Activated CD4-positive, CD25-positive, alpha-beta regulatory T cell treated with anti-CD3 and anti-CD28 coated beads, Interleukin-2, amount 50 U/mL, for 16 hours (primary cell): ENCODE measurements at places on chromosomes 7 and 10.

GRCh38 chr10:30491916-30492515 lies 58.0 kb downstream of the MAP3K8 start:
- no peak for DNase-seq

DNA sequence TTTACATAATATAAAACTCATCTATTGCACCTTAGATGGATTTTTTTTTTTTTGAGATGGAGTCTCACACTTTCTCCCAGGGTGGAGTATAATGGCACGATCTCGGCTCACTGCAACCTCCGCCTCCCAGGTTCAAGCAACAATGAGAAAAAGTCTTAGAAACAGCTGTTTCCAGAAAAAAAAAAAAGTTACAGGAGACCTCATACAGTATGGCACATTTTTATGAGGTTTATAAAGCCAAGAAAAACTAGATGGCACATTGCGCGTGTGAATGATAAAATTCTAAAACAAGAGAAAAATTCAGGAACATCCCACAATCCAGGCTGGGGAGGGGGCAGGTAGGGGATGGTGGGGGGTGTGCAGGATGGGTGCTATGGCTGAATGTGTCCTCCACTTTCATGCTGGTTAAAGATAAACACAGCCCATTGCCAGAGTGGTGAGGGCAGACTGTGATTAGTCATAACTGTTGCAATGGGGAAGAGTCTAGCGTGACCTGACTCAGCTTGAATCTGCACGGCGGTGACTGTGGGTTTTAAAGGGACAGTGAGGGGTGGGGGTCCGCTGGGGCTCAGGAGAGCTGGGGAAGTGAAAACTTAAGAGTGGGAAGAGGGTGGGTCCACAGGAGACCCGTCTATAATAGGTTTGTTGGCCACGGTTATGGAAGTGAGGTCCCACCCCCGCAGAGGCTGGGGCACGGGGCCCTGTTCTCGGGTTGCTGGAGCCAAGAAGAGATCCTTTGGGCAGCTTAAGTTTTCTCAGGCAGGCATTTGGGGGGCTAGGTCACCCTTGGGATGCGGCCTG lies 11.9 kb upstream of the LRRC27 start:
- DNase-seq = no peak

DNA sequence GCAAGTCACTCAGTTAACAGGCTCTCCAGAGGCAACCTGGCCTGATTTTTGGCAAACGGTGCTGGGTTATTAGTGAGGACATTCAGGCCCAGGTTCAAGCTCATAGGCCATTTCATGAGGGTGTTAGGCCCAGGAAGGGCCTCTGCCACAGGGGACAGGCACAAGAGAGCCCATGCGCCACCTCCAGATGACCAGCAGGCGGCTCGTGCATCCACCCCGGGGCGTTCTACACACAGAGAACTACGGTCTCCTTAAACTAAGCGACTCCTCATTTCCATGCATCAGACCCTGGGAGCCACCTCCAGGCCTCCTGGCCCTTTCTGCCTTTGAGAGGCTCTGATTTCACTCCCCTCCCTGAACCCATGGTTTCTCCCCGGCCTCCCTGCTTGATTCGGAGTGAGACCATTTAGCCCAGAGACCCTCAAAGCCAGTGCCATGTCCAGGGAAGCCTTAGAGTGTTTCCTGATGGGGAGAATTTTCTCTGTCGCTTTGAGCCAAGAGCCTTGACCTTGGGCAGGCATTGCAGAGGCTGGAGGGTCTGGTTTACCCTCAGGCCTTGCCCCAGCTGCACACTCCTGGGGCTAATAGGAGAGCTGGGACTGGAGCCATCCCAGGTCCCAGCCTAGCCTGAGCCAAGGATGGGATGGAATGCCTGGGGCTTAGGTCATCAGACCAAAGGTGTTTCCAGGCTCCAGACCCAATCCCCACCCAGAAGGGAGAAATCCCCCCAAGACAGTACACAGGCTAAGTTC lies 188.0 kb downstream of the GRID1 start:
- no peak for DNase-seq

DNA sequence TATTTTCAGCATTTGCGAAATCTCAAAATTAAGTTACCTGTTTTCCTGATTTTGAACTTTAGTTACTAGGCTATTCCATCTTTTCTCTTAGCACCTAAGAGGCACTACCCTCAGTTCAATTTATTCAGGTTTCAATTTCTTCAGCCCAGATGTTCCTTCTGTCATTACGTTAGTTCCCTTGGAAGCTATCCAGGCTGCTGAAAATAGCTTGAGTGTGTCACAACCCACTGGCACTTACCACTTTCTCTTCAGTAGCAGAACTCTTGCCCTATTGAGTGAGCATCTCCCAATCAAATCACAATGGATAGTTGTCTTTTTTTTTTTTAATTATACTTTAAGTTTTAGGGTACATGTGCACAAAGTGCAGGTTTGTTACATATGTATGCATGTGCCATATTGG lies 332.7 kb upstream of the LRGUK start:
- no peak for DNase-seq

GRCh38 chr10:125123476-125124114 lies 36.8 kb downstream of the CTBP2 start:
- no peak for DNase-seq

GRCh38 chr7:146054909-146055308 lies 61.7 kb upstream of the CNTNAP2 start:
- no peak for DNase-seq

GRCh38 chr7:37216923-37217322 lies 231.7 kb downstream of the ELMO1 start:
- DNase-seq = no peak

- no peak for DNase-seq
Observed at GRCh38 chr7:78311181-78311580, 512.6 kb downstream of the PHTF2 start.

DNA sequence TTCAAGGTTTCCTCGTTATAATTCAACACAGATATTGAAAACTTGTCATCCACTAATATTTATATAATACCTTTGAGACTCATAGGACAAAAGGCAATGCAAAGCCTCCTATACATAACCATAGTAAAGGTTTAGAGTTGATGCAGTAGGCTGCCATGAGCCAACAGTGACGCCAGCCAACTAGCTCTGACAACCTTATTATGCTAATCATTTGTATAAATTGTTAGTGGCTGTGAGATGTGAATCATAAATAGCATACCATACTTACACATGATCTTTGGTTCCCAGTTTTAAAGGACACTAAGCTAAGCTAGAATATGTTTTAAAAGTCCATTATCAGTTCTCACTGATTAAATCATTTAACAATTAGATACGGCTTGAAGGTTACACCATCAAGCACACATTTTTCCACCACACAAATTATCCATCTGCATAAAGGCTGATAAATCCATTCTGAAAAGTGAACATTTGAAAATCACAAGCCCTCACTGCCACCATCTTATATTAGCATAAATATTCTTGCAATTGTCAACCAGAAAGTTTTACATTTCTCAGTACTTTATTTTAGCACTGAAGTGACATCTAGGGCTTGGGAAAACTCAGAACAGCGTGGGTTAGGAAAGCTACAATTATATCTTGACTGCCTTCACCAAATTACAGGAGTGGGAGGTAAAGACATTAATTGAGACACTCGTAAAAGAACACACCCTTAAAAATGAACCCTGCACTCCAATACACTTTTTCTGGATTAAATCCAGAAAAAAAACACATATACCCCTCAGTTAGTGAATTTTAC lies 30.7 kb downstream of the COA1 start:
- DNase-seq = no peak

- DNase-seq = no peak
Observed at GRCh38 chr7:117225536-117225935, 97.3 kb downstream of the WNT2 start.

DNA sequence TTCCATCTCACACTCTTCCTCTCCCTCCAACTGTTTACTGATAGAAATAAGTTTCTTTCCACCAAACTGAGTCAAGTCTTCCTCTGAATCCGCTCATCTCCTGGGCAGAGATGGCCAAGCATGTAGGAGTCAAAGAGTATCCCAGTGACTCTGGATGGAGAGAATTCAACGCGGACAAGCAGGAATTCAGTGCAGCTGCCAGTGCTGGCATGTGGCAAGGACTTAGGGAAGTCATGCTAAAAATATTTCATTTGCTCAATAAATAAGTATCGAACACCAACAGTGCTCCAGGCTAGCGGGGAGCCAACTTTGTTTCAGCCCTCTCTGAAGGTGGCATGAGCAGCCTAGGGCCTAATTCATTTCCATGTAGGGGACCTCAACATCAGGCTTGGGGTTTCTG lies 351.6 kb upstream of the ZMIZ1 start:
- no peak for DNase-seq

GRCh38 chr7:46707973-46708372 lies 786.9 kb upstream of the IGFBP3 start:
- DNase-seq = no peak

DNA sequence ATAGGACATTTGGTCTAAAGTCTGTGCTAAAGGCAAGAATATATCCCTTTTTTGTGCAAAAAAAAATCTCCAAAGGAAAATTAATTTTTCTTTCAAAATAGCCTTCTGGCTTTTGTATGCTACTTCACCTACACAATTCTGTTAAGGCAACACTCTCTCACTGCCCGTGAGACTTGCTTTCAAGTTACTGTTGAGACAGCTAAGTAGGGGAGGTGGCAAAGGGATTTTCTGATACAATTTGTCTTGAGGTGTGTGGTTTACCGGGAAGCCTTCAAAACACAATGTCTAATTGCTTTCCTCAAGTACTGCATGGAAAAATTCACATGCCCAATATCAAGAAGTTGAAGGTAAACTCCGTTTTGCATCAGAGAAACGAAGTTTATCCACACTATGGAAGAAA lies 50.8 kb upstream of the RSU1 start:
- no peak for DNase-seq

DNA sequence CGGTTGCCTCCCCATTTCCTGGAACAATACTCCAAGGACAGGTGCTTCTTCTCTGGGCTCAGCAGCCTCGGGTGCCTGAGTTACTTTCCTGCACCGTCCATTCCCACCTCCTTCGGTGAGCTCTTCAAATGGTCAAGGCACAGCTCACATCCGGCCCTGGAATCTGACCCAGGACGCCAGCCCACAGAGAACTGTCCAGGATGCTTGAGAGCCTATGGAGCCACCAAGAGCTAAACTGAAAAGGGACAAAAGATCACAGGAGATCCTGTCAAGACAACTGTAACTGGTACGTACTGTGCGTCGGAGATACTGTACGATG lies 72.5 kb downstream of the CTBP2 start:
- no peak for DNase-seq

DNA sequence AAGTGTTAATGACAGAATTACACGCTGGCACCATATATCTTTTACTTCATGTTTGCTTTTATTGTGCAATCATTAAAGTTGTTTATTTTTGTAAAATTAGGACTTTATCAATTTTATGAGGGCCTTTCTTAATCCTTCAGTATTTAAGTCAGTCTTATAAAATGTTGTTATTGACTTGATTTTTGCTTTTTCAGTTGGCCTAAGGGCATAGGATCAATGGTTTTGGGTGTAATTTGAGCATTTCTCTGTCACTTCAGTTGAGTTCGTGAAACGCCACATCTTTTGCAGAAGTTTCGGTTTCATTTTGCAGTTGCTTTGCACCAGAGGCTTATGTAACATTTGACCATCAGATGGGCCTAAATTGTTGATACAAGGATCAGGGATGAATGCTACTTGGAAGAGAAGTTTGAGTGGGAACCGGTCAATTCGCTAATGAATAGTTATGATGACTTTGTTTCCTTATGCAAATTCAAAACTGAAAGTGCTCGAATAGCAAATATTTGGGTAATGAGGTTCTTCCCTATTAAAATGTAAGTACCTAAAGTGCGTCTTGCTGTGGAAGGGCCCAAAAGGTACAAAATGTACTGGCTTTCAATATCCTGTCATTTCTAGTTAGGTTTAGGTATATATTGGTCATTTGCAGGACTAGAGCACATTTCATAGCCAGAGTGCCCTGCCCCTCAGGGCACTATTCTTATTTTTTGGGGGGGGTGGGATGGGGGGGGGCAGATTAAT lies 340.9 kb downstream of the LRMDA start:
- DNase-seq = no peak

DNA sequence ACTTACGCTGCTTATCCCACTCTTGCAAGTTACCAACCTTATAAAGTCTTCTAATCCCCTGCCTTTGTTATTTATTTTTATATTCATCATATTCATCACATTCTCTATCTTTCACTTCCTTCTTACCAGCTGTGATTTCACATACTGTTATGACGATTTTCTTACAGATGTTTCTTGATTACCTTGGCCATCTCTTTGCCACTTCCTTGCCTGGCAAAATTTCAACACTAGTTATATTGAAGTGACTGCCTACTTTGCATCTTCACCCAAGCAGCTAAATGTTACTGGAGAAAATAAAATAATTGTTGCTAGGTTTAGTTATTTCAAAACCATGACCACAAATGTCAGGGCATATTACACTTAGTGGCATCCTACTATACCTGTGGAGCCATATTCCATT lies 8.8 kb upstream of the STEAP4 start:
- DNase-seq = no peak

GRCh38 chr7:132837529-132837928 lies 244.4 kb downstream of the CHCHD3 start:
- DNase-seq = no peak

- DNase-seq = no peak
Observed at GRCh38 chr7:24395512-24395911, 111.5 kb downstream of the NPY start.

DNA sequence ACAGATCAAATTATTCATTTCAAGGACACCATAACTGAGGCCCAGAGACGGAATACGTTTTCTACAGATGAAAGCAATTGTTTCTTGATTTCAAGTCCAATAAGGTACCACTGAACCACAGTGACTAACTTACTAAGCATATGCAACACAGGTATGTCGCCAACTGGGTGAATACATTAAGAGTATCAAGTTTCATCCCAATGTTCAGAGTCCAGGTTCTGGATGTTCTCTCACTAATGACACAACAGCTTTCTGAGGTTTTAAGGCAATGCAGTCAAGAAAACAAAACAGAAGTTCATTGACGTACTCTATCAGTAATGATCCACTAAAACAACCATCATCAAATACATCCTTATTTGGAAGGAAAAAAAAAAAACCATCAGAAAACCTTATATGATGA lies 35.8 kb downstream of the NSUN6 start:
- DNase-seq = no peak

GRCh38 chr7:107711301-107711700 lies 32.6 kb upstream of the CBLL1 start:
- no peak for DNase-seq

GRCh38 chr7:135366843-135367508 lies 133.3 kb downstream of the STRA8 start:
- no peak for DNase-seq

DNA sequence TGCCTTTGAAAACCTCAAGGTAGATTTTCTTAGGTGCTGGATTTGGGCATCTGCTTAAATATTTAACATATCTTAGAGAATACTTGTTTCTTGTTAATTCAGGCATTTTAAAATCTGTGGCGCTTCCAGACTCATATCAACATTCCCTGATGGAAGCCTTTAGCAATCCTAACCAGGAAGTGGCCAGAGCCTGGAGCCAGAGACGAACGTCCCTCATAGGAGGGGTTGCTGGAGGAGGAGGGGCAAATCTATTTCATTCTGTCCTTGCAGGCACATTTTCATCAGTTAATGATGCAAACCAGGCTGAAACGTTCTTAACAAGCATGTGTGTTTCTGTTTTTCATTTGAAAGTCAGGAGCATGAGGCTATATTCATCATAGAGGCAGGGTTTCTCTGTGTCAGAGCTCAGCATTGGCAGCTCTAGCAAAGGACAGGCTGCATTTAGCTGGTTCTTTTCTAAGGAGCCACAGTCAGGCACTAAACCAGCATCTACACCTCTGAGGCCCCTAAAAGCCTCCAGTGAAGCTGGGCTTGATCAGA lies 17.8 kb upstream of the IFIT2 start:
- DNase-seq = no peak

GRCh38 chr7:44147026-44147991 lies 6.2 kb upstream of the MYL7 start:
- no peak for DNase-seq

- DNase-seq = no peak
Observed at GRCh38 chr10:18418541-18419215, 232.7 kb downstream of the NSUN6 start.
